ENCODE measurements at places on chromosomes 7 and 10. TPM values are rescaled to one million over a fixed set of nuclear protein-coding genes. Genes with fewer than 3 reads are reported as not detected.
A peak's percentile ranks its signal among the peaks of the same experiment; 100 is the strongest.

Gene GPR141
- not detected for total RNA-seq

Gene ECD
- total RNA-seq = 36.1 TPM

Gene LIPM
- not detected for total RNA-seq

GRCh38 chr10:79387466-79387973 lies 40.3 kb downstream of the PPIF start:
- DNase-seq = no peak

DNA sequence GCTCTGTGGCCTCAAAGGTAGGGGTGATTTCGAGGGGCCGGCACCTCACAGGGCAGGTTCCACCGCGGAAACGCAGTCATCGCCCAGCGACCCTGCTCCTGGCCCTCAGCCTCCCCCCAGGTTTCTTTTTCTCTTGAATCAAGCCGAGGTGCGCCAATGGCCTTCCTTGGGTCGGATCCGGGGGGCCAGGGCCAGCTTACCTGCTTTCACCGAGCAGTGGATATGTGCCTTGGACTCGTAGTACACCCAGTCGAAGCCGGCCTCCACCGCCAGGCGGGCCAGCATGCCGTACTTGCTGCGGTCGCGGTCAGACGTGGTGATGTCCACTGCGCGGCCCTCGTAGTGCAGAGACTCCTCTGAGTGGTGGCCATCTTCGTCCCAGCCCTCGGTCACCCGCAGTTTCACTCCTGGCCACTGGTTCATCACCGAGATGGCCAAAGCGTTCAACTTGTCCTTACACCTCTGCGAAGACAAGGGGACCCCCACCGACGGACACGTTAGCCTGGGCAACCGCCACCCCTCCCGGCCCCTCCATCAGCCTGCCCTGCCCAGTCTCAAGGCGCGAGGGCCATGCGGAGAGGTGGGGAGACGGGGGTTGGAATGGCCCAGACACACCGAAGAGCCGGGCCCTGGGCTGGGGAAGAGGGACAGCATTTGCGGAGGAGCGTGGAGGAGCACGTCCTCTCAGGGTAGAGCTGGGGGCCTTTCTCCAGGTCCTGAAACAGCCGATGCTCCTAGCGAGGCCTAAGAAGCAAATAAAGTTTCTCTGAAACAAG lies 6.0 kb downstream of the SHH start:
- no peak for DNase-seq

- DNase-seq = no peak
Observed at GRCh38 chr10:110612087-110612486, 32.0 kb upstream of the RBM20 start.

GRCh38 chr7:69982197-69982596 lies 383.9 kb downstream of the AUTS2 start:
- no peak for DNase-seq

- peak; percentile 40 for DNase-seq
Observed at GRCh38 chr7:73442903-73443500, 9.4 kb downstream of the FZD9 start.

DNA sequence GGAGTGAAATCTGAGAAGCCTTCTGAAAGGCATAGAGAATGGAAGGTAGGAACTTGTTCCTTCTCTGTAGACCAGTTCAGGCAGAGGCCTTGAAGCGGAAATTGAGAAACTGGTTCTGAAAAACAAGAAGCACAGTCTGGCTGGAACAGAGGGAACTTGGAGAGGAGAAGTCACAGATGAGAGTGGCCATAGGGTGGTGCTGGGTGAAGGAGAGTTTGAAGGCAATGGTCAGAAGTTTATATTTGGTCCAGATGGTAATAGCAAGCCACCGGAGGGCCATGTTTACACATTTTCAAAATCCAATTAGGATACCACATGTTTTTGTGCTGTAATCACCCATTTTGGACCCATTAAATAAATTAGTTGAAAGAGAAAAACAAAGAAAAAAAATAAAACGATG lies 692.5 kb downstream of the INHBA start:
- DNase-seq = no peak

- no peak for DNase-seq
Observed at GRCh38 chr10:79159785-79160184, 91.0 kb downstream of the ZMIZ1 start.

DNA sequence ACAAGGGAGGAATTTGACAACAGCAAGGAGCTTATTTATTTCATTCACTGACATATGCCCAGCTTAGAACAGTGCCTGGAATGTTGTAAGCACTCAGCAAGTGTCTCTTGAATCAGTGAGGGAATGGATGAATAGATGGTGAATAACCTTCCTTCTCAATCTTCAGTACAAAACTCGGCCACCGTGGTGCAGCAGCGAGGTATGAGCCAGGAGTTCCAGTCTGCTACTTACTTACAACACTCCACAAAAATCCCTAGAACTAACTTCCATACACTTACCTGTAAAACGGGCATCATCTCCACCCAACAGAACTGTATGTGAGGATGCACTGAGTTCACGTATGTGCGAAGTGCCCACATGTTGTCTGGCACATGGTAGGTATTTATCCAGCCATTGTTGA lies 237.4 kb downstream of the WDR11 start:
- no peak for DNase-seq

GRCh38 chr7:129494041-129494440 lies 8.3 kb upstream of the SMKR1 start:
- no peak for DNase-seq

GRCh38 chr10:80408242-80409101 lies at the start of gene PRXL2A:
PRXL2A (plus strand) TSS chr10:80408551; CDS start chr10:80420468, 11,917 bp downstream.
- peak; percentile 93 for DNase-seq

DNA sequence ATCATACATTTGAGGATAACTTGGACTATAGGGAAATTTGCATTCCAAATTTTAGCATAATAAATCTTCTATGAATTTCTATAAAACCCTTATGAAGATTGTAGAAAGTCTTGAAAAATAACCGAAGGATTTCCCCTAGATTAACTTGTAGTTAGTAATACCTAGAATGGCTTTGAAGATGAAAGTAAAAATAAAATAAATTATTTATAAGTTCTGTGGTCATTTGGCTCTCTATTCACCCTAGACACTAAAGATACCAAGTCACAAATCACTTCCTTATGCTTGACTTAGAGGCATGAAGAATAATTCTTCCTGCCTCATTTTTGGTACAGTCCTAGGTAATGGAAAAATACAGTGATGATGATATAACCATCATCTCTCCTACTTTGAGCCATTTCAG lies 79.3 kb downstream of the CSTF2T start:
- DNase-seq = no peak
